ENCODE measurements at places on chromosomes 16 and 17. TPM values are rescaled to one million over a fixed set of nuclear protein-coding genes. Genes with fewer than 3 reads are reported as not detected.
A peak's percentile ranks its signal among the peaks of the same experiment; 100 is the strongest.

The CACNG3 gene
- not detected for total RNA-seq

DNA sequence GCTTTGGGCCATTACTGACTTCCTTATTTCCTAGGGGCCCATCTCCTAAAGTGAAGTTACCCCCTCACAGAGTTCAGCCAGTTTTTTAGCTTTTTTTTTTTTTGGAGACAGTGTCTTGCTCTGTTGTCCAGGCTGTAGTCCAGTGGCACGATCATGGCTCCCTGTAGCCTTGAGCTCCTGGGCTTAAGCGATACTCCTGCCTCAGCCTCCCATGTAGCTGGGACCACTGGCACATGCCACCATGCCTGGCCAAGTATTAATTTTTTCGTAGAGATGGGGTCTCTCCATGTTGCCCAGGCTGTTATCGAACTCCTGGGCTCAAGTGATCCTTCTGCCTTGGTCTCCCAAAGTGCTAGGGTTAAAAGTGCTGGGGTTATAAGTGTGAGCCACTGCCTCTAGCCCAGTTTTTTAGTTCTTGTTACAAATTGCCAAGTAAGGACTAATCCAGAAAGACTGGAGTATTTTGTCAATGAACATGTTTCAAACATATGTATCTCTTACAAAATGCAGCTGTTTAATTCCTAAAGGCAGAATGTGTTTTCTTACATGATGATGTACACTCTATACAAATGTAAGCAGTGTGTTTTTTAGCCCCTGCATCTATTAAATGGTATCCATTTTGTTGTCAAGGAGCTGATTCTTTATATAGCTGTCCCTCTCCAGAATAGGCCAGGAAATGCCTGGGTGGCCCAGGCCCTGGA is 49.1 kb upstream of the IL34 start:
- no peak for DNase-seq

DNA sequence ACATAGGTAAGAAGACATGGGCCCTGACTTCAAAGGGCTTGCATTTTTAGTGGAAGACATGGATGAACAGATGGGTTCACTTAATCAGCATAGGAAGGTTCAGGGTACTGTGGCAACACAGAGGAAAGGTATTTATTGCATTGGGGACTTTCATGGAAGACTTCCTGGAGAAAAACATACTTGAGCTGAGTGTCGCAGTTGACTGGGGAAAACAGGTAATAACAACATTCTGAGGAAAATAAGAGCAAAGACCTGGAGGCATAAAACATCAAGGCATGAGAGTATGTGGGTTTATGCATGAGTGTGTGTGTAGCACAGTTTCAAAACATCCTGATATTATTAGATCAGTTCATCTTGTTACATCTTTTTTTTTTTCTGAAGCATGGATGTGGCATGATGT is 82.7 kb downstream of the MAP2K6 start:
- no peak for DNase-seq

The HOXB13 gene
- not detected for total RNA-seq

The SEZ6L2 gene
- total RNA-seq: 2.1 TPM

DNA sequence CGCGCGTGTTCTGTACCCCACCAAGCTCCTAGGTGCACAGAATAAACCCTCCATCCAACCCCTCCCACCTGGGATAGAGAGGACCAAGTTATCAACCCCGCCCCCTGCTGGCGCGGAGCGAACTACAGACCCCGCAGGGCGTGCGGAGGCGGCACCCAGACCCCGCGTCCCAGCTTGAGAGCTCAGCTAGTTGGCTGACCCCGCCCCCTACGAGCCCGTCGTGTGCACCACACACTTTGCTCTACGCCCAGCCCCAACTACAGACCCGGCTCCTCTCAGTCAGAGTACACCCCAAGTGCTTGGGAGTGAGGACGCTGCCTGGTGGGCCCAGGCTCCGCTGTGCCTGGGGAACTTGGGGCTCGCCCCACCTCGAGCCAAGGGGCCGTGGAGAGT is 1.5 kb downstream of the GRIN2A start:
- peak; percentile 77 for DNase-seq

GRCh38 chr17:80645706-80646325 is 101.2 kb downstream of the RPTOR start:
- DNase-seq: no peak

The SMARCD2 gene
- total RNA-seq: 92.0 TPM

The FA2H gene
- not detected for total RNA-seq

DNA sequence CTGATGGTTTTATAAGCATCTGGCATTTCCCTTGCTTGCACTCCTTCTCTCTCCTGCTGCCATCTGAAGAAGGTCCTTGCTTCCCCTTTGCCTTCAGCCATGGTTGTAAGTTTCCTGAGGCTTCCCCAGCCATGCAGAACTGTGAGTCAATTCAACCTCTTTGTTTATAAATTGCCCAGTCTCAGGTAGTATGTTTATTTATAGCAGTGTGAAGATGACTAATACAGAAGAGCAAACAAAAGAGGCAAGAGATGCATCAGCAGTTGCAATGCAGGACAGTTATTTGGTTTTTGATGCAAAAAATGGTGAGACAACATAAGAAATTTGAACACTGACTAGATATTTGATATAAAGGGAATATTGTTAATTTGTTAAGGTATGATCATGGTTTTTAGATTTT is 16.8 kb downstream of the TMEM100 start:
- no peak for DNase-seq

GRCh38 chr16:9332574-9333148 is 241.2 kb downstream of the HAPSTR1 start:
- DNase-seq: no peak

DNA sequence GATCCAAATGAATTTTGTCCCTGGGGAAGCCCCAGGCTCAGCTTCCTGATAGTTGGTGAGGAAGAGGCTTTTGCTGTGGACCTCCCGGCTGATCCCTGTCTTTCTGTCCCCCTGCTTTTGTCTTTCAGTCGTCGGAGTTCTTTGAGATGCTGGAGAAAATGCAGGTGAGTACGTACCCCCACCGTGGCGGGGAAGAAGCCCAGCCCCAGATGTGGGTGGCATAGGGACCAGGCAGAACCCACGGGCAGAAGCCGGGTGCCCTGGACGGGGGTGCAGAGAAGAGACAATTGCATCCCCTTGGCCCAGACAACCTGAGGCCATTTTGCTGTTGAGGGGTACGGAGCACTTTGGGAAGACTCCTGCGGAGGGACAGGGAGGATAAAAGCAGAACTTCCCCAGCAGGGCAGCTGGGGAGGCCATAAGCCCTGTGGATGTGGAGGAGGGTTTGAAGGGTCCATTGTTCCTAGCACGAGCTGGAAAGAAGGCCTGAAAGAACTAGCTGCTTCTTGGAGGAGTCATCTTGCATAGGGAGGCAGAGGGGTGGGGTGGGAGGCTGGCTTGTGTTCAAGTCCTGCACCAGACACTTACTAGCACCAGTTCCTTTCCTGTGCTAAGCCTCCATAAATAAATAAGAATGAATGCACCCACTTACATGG is 105.6 kb downstream of the OR1D5 start:
- DNase-seq: no peak

DNA sequence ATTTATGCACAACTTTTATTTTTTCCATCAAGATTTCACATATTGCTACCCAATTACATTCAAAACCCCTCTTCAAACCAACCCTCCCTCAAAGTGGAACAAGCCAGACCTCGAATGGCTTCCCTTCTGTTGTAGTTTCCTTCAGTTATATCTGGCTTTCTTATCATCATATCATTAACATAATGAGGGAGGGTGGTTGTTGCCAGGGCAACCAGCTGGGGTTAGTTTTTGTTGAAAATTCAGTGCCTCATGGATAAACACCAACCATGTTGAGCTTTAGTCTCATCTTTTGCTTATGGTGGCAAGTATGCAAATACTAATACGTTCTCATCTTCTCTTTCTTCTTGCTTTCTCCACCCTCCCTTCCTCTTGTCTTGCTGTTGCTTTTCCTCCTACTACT is 359.7 kb downstream of the CDH11 start:
- no peak for DNase-seq

DNA sequence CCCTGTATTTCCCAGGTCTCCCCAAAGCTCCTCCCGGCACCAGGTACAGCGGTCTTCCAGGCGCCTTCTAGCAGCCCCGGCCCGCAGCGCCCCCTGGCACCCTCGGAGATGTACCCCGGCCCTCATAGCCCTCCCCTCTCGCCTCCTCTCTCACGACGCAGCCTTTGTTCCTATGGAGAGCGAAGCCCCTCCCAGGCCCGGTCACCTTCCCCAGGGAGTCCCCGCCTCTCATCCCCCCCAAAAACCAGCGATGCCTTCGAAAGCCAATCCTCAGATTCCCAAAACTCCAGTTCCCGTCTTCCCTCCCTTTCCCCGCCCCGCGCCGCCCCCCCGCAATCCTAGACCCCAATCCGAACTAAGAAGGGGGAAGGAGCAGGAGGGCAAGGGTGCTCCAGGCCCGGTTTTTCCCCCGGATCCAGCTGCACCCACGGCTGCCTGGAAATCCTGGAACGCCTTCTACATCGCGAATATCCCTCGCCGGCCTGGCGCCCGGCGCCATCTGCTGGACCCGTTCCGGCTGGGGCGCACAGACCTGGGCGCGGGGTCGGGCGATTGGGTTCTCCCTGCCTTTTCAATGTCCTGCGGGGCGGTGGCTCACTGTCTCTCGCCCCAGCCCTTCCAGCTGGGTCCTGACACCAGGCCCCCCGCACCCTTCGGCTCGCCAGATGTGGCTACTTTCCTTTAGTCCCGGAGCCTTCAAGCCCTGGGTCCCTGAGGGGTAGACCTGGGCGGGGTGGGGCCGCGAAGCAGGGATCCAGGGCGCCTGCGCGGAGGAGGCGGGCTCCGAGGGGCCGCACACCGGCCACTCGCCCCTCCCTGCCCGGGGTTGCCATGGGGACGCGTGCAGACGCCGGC is at the start of gene DNAH2:
Gene DNAH2, plus strand, starts transcription at position 844 of the 855 bp plus-strand sequence. CDS start 1,991 bp downstream, outside the sequence.
- peak; percentile 90 for DNase-seq

DNA sequence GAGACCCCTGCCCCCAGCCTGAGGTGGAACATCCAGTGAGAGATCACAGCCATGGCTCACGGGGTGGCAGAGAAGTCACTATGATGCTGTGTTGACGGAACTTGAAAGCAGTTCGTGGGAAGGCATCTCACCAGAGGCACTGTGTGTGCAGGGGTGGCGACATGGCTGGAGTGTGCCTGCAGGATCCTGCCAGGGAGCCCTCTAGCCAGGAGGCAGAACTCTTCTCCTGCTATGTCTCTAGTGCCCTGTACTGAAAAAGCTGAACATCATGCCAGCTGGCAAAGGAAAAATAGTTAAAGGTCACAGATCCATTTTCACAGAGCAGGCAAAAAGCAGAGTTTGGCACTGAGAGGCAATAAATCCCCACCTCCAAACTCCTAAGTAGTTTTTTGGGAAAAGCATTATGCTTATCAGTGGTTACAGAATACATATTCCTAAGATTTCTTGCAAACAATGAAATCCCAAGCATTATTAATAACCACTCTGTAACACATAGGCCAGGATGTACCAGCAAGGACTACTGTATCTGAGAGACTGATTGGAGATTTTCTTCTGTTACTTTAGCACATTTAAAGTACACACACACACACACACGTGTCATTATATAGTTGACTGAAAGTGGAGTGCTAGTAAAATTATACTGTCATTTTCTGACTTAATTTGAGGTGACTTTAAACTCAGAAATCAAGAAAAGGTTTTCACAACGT is 36.8 kb downstream of the TNRC6C start:
- DNase-seq: no peak

- DNase-seq: peak; percentile 69
Measured at GRCh38 chr16:12095275-12096156, 119.0 kb downstream of the SNX29 start.

DNA sequence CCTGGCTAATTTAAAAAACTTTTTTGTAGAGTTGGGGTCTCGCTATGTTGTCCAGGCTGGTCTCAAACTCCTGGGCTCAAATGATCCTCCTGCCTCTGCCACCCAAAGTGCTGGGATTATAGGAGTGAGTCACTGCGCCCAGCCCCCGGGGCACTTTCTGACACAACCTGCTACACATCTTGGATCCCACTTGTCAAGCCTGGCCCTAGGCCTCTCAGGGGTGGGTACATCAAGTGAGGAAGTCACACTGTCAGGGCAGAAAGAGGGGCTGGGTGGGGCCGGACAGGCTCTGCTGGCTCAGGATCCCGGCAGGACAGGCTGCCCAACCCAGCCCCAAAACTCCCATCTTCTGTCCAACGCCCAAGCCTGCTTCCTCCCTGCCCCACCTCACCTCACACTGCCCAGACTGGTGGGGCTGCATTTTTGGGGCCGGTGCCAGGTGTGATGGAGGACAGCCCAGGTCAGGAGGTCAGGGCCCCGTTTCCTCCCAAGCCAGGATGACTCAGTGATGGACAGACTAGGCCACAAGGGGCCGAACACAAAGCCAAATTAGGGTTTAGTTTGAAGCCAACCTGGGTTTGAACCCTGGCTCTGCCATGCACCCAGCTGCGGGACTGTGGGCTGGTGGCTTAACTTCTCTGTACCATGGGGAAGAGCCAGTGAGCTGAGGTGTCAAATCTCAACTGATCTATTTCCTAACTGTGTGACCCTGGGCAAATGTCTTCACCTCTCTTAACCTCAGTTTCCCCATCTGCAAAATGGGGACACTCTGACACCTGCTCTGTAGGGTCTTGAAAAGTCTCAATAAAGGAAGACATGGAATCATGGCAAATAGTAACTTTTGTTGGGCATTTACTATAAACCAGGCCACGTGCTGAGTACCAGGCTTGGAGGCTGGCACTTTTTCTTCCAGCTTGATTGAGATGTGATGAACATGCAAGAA is 8.9 kb upstream of the PPL start:
- no peak for DNase-seq

The INTS2 gene
- total RNA-seq: 21.1 TPM

DNA sequence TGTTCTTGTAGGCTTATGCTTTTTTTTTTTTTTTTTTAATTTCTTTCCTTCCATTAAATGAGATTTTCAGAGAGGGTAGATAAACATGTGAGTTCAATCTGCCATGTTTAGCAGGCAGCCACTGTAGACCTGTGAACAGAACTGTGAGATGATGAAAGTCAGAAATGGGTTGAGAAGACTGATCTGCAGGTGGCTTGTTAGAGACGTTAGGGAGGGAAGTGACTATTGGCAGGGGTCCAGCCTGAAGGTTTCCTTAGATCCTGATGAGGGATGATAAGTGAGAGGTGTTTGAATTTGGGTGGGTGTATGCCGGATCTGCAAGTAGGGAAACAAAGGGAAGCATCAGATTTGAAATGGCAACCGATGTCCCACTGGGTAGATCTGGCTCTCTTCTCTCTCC is 157.8 kb downstream of the HS3ST3B1 start:
- DNase-seq: no peak

Data from K562 (cell line).